Stimulated activated CD8-positive, alpha-beta memory T cell treated with anti-CD3 and anti-CD28 coated beads, Interleukin-4, amount 100 ng/mL, for 24 hours (primary cell): ENCODE measurements at places on chromosomes 7 and 10.

DNA sequence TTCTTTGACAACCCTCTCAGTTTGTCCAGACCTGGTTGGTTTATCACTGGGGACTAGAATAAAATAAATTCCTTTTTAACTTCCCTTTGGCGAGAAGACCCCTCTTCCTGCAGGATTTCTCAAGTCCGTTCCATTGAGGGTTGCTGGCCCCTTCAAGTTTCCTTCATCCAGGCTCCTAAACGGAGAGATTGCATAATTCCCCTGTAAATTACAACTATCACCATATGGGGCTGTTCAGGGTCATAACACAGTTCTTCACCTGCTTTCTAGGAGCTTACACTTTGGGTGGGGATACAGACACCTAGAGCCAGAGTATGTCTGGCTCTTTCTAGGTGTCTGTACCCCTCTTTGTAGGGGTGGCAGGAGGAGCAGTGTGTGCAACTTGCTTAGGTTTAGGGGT, 3.3 kb upstream of the COPS6 start:
- no peak for DNase-seq

GRCh38 chr10:5355594-5356301, 9.0 kb upstream of the UCN3 start:
- DNase-seq, result no peak

- no peak for DNase-seq
These were observed 231.1 kb downstream of the SLC25A13 start for GRCh38 chr7:96090756-96091155.

- DNase-seq, result no peak
These were observed 843.6 kb upstream of the POT1 start for GRCh38 chr7:125773113-125773785.

DNA sequence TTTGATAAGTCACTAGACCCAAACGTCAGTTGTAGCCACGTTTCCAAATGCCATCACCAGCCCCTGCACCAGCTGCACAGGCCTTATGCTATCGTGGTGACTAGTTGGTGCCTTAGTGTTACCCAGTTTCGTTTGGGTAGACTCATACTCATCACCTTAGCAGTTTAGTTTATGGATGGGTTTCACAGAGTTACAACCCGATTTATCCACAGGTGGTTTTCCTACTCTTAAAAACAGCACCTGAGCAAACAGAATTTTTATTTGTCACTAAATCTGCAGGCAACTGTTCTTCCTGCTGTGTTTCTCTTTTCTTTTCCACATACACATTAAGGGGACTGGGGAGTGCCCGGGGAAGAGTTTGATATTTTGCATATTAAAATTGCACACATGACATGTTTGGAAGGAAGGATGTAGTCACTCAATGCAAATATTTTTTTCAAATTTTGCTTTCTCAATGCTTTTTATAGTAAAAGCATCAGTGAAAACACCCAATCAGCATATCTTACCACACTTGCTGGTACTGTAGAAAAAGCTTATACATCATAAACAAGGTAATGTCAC, 41.6 kb downstream of the PDSS1 start:
- no peak for DNase-seq

DNA sequence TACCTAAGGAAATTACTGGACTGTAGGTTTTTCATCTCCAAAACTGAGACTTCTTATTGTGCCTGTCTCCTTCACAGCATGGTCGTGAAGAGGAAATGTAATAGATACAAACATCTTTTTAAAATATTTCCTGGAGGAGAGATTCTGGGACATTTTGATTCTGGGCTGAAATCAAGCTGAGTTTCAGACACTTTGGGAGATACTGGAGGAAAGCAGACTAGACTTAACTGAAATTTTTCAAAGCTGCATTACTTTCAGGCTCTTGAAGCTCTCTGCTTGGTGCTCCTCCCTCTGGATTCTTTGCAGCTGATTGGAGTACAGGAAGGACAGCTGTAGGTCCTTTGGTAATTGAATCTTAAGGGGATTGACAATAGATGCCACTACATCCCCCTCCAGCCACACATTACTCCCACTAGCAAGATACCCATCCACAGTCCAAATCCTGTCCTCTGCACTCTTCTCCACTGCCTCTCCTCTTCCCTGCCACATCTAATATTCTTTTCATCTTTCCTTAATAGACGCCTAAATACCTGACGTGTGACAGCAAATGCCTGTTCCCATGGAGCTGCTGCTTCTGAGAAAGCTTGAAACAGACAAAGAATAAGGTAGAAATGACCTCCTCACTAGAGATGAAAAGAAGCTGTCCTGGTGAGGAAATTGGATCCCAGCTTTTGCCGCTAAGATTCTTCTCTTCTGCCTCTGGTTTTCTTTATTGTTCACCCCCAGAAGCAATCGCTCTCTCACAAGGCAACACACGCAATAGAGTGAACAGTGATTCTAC, 111.5 kb upstream of the PHYHIPL start:
- no peak for DNase-seq
